ENCODE measurements at places on chromosomes 13 and 19.

DNA sequence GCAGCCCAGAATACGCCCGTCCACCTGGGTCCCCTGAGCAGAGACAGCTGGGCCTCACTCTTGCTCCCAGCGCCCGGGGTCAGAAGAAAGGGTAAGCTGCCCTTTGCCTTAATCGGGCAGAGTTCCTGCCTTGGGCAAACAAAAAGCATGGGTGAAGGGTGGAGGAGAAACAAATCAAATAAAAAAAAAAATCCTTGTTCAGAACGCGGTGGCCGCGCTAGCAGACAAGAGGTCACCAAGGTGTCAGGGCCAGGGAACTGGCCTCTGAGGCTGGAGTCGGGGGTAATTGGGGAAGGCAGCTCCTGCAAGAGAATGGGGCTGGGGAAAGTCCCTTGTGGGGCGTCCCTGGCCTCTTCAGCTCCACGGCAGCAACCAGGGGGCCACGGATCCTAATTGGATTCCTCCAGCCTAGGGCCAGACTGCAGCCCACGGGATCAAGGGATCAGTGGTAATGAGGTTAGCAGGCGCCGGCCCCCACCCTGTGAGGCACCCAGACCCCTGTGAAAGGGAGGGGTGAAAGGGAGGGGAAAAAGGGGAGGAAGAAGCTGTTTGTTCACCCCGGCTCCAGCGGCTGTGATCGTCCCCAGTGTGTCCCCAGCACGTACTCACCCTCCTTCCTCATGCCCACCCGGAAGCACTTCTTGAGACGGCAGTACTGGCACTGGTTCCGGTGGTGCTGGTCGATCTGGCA lies 5.5 kb downstream of the NR2F6 start:
- DNase-seq, result no peak

GRCh38 chr13:32811297-32811800 lies 204.9 kb upstream of the KL start:
- no peak for DNase-seq

GRCh38 chr13:51590231-51590970 lies 6.1 kb downstream of the WDFY2 start:
- no peak for DNase-seq

DNA sequence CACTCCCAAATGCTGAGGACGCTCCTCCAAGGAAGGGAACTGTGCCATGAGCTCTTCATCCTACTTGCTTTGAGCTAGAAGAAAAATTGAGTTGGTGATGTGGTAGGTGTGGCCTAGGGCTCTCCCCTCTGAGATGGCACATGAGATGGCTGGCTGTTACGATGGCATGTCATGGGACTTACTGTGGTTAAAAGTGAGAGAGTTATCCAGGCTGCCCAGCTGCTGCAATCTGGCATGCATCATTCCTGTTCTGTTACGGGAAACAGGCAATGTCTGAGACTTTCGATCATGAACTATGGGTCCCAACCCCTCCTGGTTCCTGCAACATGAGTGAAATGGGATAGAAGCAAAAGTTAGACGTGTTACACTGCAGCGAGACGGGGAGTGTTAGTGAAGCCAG lies 93.3 kb upstream of the SLC15A1 start:
- DNase-seq, result no peak

DNA sequence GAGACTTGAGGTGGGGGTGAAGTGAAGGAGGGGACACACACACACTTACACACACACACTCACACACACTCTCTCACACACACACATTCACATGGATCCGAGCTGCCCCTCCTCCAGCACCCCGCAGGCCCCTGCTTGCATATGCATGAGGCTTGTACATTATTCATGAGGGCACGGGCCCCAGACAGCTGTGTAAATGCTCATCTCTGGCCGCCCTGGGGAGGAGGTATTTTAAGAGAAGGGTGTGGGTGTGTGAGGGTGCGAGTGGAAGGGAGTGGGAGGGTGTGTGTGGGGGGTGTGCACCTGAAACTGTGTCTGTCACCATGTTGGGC lies 2.4 kb downstream of the NCAN start:
- no peak for DNase-seq

GRCh38 chr19:55247621-55248099 lies 11.2 kb downstream of the PPP6R1 start:
- no peak for DNase-seq

DNA sequence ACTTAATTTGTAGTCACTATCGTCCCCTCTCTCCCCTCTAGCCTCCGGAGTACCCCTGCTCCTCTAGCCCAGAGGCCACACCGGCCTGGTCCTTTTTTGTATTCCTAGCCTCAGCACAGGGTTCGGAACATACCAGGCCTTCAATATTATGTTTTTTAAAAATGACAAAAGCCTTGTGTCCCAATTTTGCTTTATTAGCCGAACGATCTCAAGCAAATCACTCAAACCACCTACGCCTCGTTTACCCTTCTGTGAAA lies 463 bp upstream of the POMP start:
- DNase-seq, result no peak

DNA sequence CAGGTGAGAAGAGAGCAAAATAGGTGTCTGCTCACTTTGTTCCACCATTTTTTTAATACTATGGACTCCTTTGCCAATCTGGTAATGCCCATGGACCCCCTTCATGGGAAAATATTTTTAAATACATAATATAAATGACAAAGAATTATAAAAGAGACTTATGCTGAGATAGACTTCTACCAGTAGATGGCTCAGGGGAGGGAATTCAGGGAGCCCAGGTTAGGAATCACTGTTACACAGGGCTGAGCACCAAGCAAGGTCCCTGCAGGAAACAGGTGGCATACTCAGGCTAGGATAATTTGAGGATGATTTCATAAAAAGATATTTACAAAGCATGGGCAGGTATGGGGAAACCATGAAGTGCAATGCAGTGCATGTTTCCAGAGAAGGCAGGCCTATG lies 525.9 kb downstream of the FGF9 start:
- DNase-seq, result no peak

Measured in stimulated activated CD4-positive, alpha-beta T cell treated with anti-CD3 and anti-CD28 coated beads, TNF-alpha, amount 100 ng/mL, for 4 hours (primary cell).